ENCODE measurements at places on chromosomes 1 and 21. TPM values are rescaled to one million over a fixed set of nuclear protein-coding genes. Genes with fewer than 3 reads are reported as not detected.

Gene SIM2
- total RNA-seq: 49.4 TPM

Gene DUSP12
- 6.0 TPM for total RNA-seq

Gene PAFAH2
- total RNA-seq: 17.2 TPM

Gene PYGO2
- total RNA-seq: 14.4 TPM

Gene AMY2B
- 3.7 TPM for total RNA-seq

Gene MIB2
- total RNA-seq: 80.0 TPM

Gene KCNE2
- not detected for total RNA-seq

Gene CFAP141
- not detected for total RNA-seq

Gene GOLPH3L
- total RNA-seq: 33.4 TPM

Gene HSD3B1
- not detected for total RNA-seq

Gene RGS4
- 1.5 TPM for total RNA-seq

All from esophagus squamous epithelium (tissue), 5 donors.